Activated CD4-positive, alpha-beta T cell treated with anti-CD3 and anti-CD28 coated beads for 36 hours (primary cell): ENCODE measurements at places on chromosomes 1 and 21.
A peak's percentile ranks its signal among the peaks of the same experiment; 100 is the strongest.

DNA sequence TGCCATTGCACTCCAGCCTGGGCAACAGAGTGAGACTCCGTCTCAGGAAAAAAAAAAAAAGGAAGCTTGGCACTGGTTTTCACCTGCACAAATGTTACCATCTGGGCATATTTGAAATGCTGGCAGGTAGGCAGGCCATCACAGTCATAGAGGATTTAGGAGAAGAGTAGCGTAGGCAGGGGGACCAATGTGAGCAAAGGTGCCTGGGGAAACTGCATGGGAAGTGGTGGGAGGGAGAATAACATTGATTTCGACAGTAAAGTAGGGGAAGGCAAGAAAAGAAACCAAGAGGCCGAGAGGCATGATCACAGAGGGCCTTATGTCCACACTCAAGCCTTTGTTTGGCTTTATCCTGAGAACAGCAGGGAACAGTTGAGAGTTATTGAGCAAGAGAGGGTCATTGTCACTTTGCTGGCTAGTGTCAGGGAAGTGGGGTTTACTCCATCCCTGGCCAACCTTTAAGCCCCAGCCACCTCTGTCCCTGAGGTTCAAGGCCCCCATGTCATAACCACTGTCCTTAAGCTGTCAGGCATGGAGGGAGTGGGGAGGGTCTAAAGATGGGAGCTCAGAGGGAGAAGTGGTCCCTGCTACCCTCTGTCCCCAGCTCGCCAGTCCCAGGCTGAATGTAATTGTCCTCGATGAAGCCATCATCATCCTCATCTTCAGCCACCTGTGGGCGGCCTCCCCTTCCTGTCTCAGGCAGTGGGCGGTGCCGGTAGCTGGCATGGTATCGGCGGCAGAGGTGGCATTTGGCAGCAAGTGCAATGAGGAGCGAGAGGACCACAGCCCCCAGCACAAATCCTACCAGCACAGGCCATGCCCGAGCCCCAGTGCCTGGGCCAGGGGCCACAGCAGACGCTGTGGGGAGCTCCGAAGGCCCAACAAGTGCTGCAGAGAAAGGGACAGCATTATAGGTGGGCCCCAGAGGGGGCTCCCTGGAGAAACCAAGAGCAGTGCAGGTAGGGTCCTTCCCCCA lies 2.9 kb downstream of the C1orf210 start:
- no peak for DNase-seq

DNA sequence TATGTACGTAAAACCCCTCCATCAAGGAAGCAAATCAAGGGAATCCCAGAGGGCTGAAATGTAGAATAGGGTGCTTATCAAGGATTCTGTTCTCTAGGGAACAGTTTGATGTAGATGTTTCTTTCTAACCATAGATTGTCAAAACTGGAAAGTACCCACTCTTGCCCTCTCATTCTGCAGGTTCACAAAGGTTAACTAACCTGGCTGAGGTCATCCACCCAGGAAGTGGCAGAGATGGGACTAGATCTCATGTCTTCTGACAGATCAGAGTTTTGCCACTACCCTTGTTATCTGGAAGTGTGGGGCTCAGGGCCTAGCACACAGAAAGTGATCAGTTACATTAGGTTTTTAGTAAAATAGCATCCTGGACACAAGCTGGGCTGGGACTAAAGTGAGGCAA lies 47.4 kb downstream of the GFI1 start:
- DNase-seq = peak; percentile 25

- no peak for DNase-seq
These were observed 23.0 kb downstream of the IPO9 start for GRCh38 chr1:201851949-201852348.

- no peak for DNase-seq
These were observed 50.9 kb downstream of the SH3BGR start for GRCh38 chr21:39502631-39503030.

DNA sequence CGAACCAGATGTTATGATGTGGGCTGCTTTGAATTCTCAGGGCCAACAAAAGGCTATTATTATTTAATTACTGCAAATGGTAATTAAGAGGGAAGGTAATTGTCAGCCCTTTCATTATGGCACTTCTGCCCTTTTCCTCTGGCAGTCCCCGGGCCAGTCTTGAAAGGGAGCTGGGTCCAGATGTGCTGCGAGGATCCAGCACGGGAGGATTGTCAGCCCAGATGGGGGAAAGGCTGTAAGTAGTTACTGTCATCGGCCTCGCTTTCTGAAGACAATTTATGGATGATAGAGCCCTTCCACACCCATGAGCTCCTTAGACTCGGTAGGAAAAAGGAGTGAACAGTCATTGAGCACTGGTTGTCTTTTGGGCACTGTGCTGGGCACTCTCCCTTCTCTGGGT lies 8.7 kb upstream of the ZNF362 start:
- DNase-seq = no peak

- no peak for DNase-seq
These were observed 23.0 kb downstream of the SNRNP40 start for GRCh38 chr1:31273619-31274018.

- no peak for DNase-seq
These were observed 7.0 kb downstream of the NFIA start for GRCh38 chr1:61089338-61089737.

- no peak for DNase-seq
These were observed 14.0 kb downstream of the AHDC1 start for GRCh38 chr1:27589841-27590426.

- peak; percentile 12 for DNase-seq
These were observed 533.6 kb downstream of the PTPRC start for GRCh38 chr1:199172171-199173124.

GRCh38 chr1:91622616-91623015 lies 122.0 kb downstream of the CDC7 start:
- DNase-seq = no peak

- DNase-seq = no peak
These were observed 380.1 kb upstream of the CHRM3 start for GRCh38 chr1:239006276-239006675.

GRCh38 chr1:17356387-17357026 lies 15.5 kb upstream of the PADI6 start:
- peak; percentile 7 for DNase-seq

DNA sequence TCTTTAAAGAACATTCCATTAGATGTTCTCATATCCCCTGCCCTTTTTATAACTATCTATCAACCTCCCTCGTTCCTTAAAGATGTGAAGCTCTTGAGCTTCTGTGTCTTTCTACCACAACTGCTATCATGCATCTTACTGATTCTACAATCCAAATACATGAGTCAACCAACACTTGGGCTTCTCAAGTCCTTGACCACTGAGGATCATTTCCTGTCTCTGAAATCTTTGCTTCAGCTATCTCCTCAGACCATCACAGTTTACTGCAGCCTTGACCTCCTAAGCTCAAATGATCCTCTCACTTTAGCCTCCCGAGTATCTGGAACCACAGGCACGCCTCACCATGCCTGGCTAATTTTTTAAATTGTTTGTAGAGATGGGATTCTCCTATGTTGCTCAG lies 75.2 kb downstream of the FMO4 start:
- DNase-seq = no peak
